ENCODE measurements at places on chromosomes 1 and 21.

GRCh38 chr1:211734359-211734758 is 58.9 kb upstream of the NEK2 start:
- no peak for DNase-seq

DNA sequence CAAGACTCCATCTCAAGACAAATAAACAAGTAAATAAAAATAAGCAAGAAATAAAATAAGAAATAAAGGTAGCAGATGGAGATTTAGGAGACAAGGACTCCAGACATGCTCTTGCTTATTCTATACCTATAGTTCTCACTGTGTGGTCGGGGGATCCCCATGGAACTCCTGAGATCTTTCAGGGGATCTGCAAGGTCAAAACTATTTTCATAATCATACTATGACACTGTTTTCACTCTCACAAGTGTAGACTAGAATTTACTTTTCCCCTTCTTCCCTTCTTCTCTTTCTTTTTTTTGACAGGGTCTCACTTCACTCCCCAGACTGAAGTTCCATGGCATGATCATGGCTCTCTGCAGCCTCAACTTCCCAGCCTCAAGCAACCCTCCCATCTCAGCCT is 29.8 kb upstream of the NLRP3 start:
- DNase-seq, result no peak

- DNase-seq, result no peak
Observed at GRCh38 chr1:71494163-71494562, 413.3 kb upstream of the ZRANB2 start.

DNA sequence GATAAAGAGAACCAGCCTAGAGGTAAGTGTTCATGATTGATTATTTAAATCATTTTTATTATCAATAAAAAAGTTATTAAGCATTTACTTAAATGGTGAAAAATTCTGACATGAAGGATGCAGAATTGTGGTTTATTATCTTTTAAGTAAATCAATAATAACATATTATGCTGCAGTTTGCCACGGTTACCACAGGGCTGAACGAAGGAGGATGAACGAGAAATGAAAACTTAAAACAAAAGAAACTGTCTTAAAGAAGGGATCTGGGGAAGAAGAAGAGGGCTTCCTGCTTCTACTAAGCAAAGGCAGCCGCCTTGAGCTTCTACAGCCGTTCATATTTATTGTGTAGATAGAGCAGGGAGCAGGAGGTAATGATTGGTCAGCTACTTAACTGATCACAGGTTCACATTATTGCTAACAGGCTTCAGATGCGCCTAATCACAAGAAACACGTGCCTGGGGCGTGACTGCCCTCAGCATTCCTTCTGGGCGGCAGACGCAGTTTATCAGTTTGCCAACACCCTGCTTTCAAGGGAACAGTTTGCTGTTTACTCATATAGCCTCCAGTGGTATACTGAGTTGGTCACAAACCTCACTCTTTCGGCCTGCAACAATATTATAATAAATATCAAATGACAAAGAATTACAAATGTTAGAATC is 5.8 kb upstream of the FNBP1L start:
- DNase-seq, result no peak

- DNase-seq, result no peak
Observed at GRCh38 chr1:204572923-204573922, 57.0 kb downstream of the MDM4 start.

DNA sequence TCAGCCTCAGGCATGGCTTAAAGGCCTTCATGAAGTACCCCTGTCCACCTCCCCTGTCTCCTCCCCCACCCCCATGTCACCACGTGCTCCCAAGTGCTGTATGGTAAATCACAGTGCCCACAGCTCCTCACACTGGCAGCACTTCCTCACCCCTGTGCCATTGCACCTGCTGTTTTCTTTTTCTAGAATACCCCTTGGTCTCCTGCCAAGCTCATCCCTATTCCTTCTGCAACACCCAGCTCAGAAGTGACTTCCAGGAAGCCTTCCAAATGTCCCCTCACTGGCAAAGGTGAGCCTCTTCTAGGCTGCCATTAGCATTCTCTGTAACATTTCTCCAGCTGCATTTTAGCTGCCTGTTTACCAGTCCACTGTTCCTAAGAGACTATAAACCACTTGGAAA is 9.4 kb downstream of the AKNAD1 start:
- no peak for DNase-seq

GRCh38 chr1:30286241-30286987 is 437.0 kb downstream of the MATN1 start:
- no peak for DNase-seq

DNA sequence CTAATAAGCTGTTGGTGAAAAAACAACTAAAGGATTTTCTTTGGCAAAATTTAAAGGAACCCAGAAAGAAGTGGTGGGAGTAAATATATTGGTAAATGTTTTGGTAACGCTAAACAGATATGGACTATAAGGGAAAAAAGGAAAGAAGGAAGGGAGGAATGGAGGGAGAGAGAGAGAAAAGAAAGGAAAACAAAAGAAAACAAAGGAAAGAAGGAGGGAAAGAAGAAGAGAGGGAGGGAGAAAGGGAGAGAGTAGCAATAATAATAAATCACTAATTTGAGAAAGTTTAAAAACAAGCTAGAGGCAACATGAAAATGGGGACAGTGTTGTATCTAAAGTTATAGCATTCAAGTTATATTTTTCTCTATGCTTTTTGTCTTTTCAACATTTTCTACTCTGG is 43.6 kb upstream of the RCOR3 start:
- no peak for DNase-seq

DNA sequence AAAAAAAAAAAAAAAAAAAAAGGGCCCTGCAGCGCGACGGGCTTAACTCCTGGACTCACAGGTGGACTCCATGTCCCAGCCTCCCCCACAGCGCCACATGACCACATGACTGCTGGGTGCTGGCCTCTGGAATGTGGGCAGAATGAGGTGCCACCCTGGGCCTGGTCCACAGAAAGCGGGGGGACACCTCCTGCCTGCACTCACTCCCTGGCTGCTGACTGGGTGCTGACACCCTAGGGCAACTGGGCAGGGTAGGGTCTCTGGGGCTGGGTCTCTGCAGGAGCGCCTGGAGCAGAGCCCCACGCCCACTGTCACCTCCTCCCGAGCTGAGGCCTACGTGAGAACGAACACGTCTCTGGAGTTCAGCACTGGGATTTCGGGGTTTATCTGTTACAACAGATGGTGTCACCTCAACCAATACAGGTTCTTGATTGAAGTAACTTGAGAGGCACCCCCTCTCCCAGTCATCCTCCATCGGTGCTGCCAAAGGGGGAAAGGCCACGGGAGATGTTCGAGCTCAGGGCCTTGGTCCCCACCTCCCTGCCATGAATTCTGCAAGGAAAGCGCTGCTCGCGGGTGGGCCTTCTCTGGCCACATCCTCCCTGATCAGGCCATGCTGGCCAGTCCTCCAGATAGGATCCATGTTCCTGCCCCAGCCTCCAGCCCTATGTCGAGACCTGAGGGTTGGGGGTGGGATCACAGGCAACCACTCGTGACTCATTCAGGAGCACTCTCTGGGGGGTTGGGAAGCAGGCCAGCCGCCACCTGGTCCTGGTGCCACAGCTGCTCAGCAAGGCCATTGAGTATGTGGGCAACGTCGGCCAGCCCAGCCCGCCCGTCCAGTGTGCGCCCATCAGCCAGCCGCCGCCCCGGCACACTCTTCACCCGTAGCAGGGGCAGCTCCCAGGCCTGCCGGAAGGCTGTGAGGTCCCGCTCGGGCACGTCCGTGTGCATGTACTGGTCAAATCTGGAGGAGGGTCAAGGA is 5.4 kb downstream of the CPLANE2 start:
- DNase-seq, result no peak

- no peak for DNase-seq
Observed at GRCh38 chr1:175520186-175520585, 223.2 kb downstream of the TNR start.

DNA sequence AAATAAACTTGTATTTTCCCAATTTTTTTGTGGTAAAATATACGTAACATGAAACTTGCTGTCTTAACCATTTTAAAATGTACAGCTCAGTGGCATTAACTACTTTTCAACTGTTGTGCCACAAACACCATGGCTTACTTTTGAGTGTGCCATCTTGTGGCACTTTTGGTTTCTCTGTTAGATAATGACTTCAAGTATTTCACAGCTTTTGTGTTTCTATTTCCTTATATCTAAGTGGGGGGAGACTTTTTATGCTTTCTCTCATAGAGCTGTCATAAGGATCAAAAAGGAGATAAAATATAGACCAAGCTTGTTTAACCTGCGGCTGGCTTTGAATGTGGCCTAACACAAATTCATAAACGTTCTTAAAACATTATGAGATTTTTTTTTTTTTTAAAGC is 44.3 kb downstream of the CDC14A start:
- DNase-seq, result no peak

DNA sequence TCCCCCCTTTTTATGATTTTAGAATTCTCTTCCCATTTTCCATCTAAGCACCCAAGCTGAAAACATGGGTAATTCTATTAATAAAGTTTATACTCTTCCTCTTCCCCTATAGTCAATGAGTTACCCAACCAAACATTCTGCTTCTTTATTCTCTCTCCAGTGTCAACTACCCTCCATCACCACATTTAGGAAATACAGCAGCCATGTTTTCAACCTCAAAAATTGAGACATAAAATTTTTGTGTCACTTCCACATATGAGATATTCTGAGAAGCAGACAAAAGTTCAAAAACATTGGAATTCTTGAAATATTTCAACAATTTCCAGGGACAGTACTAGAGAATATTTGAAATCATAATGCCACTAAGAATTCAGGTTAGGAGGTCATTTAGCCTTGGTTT is 64.8 kb upstream of the ATP1A1 start:
- DNase-seq, result no peak

GRCh38 chr1:148333875-148334338 is 149.2 kb downstream of the PPIAL4G start:
- DNase-seq, result no peak

DNA sequence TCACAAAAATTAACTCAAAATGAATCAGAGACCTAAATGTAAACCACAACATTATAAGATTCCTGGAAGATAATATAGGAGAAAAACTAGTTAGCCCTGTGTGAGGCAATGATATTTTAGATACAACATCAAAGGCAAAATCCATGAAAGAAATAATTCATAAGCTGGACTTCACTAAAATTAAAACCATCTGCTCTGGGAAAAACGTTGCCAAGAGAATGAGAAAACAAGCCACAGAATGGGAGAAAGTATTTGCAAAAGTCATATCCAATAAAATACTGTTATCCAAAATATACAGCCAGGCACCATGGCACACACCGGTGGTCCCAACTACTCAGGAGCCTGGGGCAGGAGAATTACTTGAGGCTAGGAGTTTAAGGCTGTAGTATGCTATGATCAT is 70.3 kb downstream of the SYF2 start:
- DNase-seq, result no peak

DNA sequence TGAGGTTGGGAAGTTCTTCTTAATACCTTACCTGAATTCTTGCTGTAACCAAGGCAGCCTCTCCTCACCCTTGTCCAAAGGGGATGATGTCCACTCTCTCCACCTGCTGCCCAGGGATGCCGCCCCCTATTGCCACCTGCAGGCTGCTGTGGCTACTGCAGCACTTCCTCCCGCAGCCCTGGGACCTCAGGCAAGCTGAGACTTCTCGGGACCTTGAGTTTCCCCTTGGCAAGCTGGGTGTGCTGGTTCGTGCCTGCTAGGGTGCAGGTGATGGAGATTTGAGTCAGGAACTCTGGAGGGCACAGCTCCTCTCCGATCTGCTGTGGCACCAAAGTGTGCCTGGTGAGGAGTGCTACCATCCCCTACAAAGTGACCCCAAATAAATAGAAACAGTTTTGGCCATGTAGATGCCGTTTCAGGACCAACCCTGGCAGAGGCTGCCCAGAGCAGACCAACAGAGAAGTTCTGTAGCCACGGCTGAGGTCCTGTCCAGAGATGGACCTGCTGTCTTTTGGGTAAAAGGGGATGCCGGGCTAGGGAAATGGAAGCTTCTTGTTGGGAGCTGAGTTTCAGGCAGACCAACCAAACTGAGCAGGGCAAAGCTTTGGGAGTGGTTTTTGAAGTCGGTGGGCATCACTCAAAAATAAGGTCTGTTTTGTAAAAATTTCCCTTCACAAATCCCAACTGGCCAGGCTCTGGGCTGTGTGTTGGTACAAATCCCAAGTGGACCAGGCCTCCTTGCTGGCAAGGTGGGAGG is 31.7 kb downstream of the RUNX3 start:
- no peak for DNase-seq

DNA sequence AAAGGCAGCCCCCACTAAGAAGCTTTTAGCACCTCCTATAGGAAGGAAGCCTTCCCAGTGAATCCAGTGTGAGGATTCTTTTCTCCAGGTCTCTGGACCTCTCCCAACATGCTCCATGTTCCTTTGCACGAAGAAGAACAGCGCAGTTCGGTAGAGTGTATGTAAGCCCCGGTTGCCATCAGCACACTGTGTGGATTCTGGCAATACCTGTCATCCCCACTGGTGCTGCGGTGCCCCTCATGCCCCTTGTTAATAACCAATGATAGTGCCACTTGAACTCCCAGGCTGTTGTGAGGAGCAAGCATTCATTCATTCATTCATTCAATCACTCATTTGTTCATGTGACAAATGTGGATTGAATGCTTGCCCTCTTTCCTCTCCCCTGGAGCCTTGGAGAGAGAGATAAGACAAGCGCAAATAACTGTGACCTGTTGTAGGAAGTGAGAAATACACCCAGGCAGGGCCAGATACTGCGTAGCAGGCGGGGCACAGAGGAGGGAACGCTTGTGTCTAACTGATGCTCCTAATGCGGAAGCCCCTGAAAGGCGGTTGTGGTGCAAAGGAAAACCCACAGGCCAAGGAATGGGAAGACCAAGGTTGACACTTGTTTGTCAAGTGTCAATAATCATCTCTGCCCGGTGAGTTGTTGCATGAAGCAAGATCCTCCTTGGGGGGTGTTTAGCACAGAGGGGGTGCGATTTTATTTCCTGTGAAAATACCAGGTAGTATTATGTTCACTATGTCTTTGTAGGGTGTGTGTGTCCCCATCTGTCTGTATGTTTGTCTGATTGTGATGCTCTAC is 9.8 kb downstream of the LGR6 start:
- no peak for DNase-seq

DNA sequence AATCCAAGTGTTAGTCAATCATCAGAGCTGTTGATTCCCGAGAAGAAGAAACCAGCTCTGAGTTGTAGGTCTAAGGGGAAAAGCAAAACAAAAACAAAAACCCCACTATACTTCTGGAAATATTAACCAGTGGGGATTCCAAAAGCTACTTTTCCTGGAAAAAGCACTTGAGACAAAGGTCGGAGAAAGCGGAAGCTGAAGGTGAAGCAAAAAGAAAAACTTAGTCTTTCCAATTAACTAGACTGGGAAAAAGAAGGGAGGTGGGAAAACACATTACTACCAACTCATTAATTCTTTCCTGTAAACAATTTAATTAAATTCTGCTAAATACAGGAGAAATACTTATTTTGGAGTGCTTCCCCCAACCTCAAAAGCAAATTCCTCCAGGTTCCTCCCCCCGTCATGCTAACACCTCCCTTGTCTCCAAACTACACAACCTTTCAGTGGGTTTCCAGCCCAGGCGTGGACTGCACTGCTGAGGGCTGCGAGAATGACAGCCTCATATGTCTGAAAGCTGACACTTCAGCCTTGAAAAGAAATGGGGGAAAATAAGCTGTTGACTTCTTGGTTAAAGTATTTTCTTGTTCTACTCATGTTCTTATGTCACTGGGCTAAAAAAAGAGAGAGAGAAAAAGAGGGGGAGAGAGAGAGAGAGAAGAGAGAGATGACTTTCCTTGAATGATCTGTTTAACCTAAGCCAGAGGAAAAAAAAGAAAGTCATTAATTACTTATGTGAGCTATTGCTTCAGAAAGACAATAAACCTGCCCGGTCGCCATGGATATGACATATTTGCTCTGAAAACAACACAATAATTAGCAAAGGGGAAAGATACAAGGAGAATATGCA is 5.1 kb downstream of the CASZ1 start:
- no peak for DNase-seq

All from D721Med (cell line).